ENCODE measurements at places on chromosomes 16 and 17. TPM values are rescaled to one million over a fixed set of nuclear protein-coding genes. Genes with fewer than 3 reads are reported as not detected.

Gene ADAM11
- 5.7 TPM for total RNA-seq

Gene BRICD5
- 11.4 TPM for total RNA-seq

Gene ATP2A1
- total RNA-seq: 0.41 TPM

Gene ITGAD
- total RNA-seq: 0.14 TPM

Gene MLKL
- total RNA-seq: 11.4 TPM

Gene CHST6
- 8.3 TPM for total RNA-seq

Gene CES5A
- total RNA-seq: not detected

Gene CASKIN2
- 32.4 TPM for total RNA-seq

Gene KRTAP9-8
- total RNA-seq: not detected

Gene SARM1
- 19.5 TPM for total RNA-seq

Gene CACNA1H
- 33.0 TPM for total RNA-seq

Gene FAM20A
- total RNA-seq: 24.8 TPM

Gene CFAP52
- not detected for total RNA-seq

Gene KCNJ12
- 0.81 TPM for total RNA-seq

Gene INCA1
- total RNA-seq: not detected

Gene HOXB7
- total RNA-seq: 7.2 TPM

Gene GGT6
- not detected for total RNA-seq

Gene MYH8
- not detected for total RNA-seq

Gene OTOA
- total RNA-seq: 0.21 TPM

Gene SNAI3
- not detected for total RNA-seq
